ENCODE measurements at places on chromosomes 2 and 18.
A peak's percentile ranks its signal among the peaks of the same experiment; 100 is the strongest.

DNA sequence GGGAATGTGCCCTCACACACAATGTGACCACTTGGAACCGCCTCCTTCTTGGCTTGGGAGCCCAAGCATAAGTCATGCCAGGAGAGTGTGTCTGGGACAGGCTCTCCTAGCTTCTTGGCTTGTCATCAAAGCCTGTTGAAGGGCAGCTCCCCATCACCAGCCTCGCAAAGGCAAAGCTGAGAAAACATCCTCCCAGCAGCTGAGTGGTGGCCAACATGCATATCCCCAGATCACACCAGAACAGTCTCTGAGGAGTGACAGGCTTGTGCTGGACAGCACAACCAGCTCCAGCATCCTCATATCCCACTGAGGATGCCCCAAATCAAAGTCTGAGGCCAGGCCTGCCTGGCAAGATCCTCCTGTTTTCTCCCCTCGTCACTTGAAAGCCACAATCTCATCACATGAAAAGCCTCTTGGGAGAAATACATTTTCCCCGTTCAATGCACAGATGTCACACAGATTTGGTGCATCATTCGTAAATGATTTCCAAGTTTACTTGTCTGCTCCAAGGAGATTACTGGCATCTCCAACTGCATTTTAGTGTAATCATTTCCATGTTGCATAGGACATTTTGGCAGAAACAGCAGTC, 269.3 kb downstream of the TTC32 start:
- DNase-seq = no peak

- DNase-seq = peak; percentile 28
Observed at GRCh38 chr2:174697255-174697654, 67.0 kb downstream of the CHRNA1 start.

- DNase-seq = no peak
Observed at GRCh38 chr2:167342769-167343168, 454.5 kb downstream of the XIRP2 start.

- no peak for DNase-seq
Observed at GRCh38 chr2:18753722-18754121, 164.4 kb upstream of the NT5C1B start.

DNA sequence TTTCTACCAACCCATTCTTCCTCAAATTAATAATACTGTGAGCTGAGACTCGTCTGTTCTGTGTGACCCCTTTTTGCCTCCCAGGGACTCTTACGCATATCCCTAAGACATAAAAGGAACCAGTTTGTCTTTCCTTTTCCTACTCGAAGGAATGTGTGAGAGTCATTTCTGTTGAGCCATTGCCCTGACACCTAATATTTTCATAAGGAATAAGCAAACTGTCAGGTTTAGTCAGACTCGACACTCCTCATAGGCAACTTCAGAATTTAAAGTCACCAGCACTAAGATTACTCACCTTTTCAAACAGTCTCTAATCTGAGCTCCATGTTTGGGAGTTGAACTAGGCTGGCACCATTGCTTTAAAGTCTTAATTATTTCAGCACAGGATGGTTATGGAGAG, 305.5 kb downstream of the IKZF2 start:
- DNase-seq = no peak

DNA sequence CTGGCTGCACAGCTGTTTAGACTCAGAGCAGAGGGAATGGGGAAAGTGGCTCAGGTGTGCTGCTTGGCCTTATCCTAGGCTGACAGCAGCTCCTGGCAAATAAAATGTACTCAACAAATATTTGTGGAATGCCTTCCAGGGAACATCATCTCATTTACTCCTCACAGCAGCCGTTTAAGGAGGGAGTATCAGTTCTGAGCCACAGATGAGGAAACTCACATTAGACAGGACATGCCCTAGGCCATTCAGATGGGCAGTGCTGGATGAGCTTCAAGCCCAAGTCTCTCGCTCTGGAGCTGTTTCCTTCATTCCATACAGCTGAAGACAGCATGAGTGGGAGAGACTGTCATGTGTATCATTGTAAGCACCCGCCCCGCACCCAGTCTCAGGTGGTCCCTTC, 129.6 kb upstream of the CNGA3 start:
- DNase-seq = no peak

DNA sequence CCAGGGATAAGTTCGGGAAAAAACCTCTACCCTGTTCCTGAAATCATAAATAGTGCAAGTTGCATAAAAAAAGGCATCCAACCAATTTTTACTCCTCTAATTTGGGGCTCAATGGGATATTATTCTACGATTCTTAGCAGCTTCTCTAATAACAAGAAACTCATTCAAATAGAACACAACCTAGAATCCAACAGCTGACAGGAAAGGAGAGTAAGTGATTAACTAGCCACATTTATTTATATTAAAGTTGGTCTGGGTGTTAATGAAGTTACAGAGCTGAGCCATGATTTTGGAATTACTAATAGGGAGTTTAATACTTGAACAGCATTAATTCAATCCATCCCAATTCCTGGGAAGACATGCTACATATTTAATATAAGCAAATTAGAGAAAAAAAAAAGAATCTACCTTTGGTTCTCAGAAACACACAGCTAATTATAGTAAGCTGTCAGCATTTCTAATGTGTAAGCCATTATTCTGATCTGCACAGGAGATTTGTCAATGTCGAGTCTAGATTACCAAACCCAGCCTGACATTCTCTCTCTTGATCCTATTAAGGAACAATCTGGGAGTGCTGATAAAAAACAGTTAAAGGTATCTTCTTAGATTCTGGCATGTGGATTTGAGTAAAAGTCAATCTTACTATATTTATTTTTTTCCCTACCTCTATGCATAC, 267.7 kb downstream of the NBAS start:
- no peak for DNase-seq

DNA sequence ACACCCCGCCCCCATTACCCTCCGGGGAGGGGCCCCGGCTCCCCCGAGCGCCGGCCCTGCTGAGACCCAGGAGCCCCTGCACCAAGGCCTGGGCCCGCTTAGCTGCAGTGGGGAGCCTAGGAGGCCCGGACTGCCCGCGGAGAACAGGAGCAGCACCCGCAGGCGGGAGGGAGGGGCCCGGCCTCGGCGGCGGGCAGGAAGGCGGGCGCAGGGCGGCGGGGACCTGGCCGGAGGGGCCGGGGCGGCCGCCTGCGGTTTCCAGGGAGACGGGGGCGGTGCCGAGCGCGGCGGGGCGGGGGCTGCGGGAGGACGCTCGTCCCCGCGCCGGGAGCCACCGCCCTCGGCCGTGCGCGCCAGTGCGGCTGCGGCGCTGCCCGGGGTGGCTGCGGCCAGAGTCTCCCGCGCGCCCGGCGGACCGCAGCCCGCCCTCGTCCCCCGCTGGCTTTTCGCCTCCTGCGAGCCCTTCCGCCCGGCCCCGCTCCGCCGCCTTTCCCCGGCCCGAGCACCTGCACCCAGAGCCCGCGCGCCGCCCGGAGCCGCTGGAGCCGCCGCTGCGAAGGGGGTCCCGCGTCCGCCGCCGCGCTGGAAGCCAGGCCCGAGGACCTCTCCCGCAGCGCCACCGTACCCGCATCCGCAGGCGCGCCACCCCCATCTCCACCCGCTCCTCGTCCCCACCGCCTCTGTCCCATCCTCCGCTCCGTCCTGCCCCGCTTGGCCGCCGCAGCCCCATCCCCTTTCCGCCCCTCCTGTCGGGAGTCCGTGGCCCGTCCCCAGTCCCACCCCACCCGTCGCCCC, 17.2 kb downstream of the GPC1 start:
- no peak for DNase-seq

GRCh38 chr2:233448220-233448559, 93.9 kb downstream of the DGKD start:
- no peak for DNase-seq

- DNase-seq = no peak
Observed at GRCh38 chr2:234979204-234980167, 27.7 kb downstream of the SH3BP4 start.

DNA sequence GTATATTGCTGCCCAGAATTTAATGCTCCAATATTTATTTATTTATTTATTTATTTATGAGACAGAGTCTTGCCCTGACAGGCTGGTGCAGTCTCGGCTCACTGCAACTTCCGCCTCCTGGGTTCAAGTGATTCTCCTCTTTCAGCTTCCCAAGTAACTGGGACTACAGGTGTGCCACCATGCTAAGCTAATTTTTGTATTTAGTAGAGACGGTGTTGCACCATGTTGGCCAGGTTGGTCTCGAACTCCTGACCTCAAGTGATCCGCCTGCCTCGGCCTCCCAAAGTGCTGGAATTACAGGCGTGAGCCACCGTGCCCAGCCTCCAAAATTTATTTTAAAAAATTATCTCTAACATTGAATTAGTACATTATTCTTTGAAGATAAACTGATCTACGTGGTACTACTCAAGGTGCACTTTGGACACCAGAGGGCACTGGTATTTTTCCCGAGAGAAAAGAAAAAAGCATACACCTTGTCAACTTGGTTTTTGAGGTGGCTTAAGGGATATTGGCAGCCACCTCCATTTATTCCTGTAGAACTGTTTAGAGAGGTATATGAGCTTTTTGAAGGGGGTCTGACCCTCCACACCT, 1.4 kb upstream of the IDH1 start:
- DNase-seq = no peak

GRCh38 chr2:42970151-42970550, 177.8 kb upstream of the HAAO start:
- DNase-seq = no peak

- no peak for DNase-seq
Observed at GRCh38 chr2:60479226-60480088, 74.0 kb downstream of the BCL11A start.

- DNase-seq = no peak
Observed at GRCh38 chr2:42297322-42297936, 63.6 kb downstream of the COX7A2L start.

DNA sequence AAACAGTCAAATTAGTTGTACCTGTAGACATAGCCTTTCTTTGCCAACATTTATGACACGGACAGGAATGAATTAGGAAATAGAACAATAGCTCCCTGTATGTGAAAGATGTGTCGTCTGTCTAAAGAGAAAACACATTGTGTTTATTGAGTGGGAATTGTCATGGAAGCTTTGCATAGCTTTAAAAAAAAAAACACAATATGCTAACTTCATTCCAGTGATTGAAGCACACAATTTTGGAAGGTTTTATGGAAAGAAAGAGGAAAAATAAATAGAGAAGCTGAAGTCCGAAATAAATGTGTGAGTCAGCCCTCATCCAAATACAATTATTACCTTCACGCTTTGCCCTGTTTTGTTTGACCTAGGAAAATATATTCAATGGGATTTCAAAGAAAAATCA, 1095.7 kb downstream of the TSN start:
- no peak for DNase-seq

GRCh38 chr2:224659714-224660113, 56.5 kb downstream of the CCDC195 start:
- no peak for DNase-seq

- DNase-seq = no peak
Observed at GRCh38 chr2:4090668-4091630, 387.6 kb downstream of the DCDC2C start.

- no peak for DNase-seq
Observed at GRCh38 chr2:152051436-152051835, 47.4 kb downstream of the CACNB4 start.

- peak; percentile 72 for DNase-seq
Observed at GRCh38 chr2:10493634-10494281, 45.6 kb upstream of the ODC1 start.

GRCh38 chr18:11518788-11519685, 90.4 kb upstream of the SLC35G4 start:
- DNase-seq = no peak

- DNase-seq = no peak
Observed at GRCh38 chr2:104897515-104898184, 43.7 kb downstream of the POU3F3 start.

GRCh38 chr18:3449512-3450011, 410 bp upstream of the TGIF1 start:
- no peak for DNase-seq

- DNase-seq = no peak
Observed at GRCh38 chr18:61466736-61467135, 133.5 kb downstream of the CDH20 start.

- no peak for DNase-seq
Observed at GRCh38 chr2:11236335-11236734, 81.1 kb downstream of the SLC66A3 start.

DNA sequence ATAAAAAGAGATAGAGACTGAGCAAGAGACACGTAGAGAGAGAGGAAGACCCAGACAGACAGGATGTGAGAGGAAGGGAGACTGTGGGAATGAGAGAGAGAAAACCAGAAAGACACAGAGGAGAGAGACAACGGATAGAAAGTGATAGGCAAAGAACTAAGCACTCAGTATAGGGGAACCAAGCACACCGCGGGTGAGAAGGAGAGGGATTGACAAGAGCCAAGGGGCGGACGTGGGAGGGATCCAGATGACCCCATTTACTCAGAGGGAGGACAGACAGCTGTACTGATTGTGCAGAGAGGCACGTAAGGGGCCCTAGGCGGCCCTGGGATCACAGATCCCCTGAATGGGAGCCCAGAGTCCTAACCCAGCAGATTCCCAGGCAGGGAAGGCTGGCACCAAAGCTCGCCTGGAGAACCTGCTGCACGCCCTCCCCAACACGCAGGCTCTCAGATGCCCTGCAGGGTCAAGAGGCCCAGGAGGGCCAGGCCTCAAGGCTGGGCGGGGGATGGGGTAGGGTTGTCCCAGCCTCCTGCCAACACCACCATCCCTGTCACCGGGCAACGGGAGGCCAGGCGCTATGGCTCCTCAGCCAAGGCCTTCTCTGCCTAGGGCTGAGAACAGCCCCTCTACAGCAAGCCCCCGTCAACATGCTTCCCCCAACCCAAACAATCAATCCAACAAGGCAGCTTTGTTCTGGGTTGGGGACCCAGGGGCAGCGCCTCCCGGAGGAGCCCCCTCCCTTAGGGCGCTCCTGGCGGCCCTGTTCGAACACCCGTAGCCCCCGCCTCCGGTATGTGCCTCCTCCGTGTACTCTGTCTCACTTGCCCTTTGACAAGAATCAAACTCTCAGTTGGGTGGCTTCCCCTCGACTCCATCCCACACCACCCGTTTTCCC, 579 bp downstream of the LOXL3 start:
- DNase-seq = no peak

DNA sequence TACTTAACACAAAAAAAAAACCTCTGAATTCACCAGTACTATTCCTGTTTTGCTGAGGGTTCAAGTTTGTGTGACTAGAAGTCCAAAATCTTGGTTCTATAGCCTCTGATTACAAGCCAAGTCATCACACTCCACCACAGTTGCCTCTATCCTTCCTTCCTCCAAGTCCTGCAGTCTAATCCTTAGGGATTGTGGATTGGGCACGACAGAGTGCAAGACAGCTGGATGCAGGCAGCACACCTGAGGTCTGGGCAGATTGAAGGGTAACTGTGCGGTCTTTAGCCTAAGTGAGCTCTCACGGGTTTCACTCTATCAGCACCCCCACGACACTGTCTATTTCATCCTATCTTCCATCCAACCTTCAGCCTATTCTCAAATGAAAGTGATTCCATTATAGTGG, 299.4 kb upstream of the ID2 start:
- no peak for DNase-seq

- DNase-seq = no peak
Observed at GRCh38 chr2:133434959-133435668, 133.1 kb downstream of the NCKAP5 start.

GRCh38 chr2:186187854-186188253, 298.2 kb upstream of the ZC3H15 start:
- DNase-seq = no peak

- DNase-seq = no peak
Observed at GRCh38 chr2:109155553-109156451, 26.8 kb downstream of the SH3RF3 start.
